Stimulated activated CD8-positive, alpha-beta memory T cell treated with anti-CD3 and anti-CD28 coated beads, Interleukin-2, amount 100 ng/mL, for 48 hours (primary cell): ENCODE measurements at places on chromosomes 13 and 19.

- no peak for DNase-seq
Observed at GRCh38 chr19:14514215-14514863, 3.9 kb downstream of the DNAJB1 start.

GRCh38 chr19:32976223-32976805, 4.3 kb downstream of the FAAP24 start:
- DNase-seq = peak; percentile 41

DNA sequence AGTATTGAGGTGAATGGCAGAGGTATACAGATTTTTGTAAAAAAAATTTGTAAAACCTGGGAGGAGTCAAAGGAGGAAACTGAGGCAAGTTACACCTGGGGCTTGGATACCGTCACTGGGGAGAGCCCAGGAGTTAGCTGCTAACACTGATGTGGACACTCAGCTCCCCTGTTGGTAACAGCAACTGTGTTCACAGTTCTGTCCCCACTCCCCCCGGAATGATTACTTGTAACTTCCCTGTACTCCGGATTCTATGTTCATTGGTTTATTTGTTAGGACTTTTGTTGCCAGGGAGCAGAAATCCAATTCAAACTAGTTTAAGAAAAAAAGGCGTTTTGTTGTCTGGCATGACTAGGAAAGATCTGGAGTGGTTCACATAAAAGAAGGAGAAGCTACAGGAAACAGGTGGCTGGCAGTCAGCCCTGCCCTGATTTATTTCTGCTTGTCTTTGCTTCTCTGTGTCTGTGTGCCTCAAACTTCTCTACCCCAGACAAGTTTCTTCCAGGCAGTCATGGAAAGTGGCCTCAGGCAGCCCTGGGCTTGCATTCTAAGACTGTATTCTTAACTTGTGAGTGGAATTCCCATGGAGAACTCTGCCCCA, 2.3 kb upstream of the GPR12 start:
- no peak for DNase-seq

DNA sequence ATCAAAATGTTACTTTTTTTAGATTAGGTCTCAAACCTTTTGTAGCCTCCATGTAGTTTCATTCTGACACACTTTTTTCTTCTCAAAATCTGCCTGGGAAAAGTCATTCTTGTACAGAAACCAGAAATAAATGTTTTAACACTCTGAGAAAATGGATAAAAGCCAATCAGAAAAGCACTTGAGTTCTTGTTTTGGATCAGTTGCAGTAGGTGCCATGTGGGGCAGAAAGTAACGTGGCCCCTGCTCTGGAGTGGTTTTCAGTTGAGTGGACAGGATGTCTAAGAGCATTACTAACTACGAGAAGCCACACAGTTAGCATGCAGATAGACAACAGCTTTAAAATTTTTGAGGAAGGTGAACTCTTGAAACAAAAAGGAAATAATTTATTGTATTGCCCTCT, 19.1 kb downstream of the GPR183 start:
- DNase-seq = peak; percentile 46

DNA sequence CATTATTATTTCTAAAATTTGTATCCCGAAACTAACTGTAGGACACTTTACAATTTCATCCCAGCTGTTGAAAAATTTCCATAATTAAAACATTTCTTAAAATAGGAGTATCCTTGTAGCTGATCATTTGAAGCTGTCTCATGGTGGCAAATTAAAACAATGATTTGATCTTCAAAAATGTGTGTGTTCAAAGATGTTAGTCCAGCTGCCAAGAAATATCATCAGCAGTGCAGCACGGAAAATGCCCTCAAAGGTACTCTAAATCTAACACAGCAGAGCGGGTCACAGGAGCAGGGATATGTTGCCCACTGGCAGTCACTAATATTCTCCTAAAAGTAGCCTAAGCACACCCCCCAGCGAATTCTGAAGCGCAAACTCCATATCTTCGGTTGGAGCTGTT, 31.0 kb downstream of the KLF12 start:
- no peak for DNase-seq

GRCh38 chr19:45670670-45671453, 2.8 kb downstream of the GIPR start:
- DNase-seq = peak; percentile 59

- no peak for DNase-seq
Observed at GRCh38 chr13:113427562-113428468, 25.5 kb downstream of the ADPRHL1 start.

DNA sequence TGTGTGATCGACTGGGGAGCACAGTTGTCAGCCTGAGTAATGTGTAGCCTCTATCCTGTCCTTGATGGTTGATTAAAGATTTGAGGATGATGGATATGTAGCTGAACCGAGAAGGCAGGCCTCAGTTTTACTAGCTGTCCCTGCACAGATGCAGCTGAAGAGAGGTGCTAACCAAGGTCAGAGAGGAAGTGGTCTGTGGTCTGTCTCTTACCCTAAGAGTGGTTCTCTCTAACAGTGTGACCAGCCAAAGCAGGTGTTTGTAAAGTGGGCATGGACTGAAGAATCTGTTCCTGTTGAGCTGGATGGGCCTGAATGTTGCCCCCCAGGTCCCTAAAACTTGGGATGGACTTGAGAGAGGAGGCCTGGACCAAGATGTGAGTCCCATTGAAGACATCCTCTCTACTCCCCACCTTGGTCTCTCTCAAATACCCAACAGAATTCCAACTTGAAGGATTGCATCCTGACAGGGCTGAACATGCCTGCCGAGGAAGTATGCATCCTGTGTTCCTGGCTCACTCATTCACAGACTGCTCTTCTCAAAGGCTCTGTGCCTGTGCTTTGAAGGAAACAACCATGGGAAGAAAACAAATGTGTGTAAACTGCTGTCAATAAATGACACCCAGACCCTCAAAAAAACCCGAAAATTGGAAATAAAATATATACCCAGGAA, 223.8 kb downstream of the MAB21L1 start:
- DNase-seq = no peak

DNA sequence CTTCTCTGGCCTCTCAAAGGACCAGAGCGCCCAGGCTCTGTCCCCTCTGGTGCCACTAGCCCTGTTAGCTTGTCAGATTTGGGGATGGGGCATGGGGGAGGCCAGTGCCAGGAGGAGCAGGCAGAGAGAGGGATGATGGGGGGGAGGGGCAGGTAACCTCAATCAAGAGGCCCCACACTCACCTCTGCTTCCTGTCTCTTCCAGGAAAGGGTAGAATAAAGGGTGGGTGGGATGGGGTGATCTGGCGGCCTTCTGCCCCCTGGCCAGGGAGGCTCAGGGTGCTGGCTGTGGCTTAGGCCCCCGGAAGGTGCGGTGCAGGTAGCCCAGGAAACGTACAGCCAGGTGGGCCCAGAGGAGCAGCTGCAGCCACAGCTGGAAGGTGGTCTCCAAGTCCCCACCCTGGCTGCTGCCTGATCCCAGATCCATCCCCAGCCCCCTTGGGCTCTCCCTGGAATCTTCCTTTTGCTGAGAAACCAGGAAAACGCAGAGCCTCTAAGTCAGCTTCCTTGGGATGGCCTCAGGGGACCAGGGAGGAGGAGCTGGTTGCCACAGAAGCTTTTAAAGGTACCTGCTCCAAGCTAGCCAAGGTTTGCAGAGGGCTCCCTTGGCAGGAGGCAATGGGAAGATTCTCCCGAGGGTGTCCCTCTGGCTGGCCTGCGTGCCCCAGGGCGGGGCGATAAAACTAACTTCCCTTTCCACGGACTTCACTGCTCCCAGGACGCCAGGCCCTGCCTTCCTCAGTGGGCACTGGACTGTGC, 5.3 kb downstream of the PRKACA start:
- DNase-seq = no peak

GRCh38 chr13:104014803-104015645, 948.8 kb upstream of the SLC10A2 start:
- DNase-seq = no peak

GRCh38 chr19:18675779-18676178, 7.7 kb upstream of the CRTC1 start:
- DNase-seq = no peak

DNA sequence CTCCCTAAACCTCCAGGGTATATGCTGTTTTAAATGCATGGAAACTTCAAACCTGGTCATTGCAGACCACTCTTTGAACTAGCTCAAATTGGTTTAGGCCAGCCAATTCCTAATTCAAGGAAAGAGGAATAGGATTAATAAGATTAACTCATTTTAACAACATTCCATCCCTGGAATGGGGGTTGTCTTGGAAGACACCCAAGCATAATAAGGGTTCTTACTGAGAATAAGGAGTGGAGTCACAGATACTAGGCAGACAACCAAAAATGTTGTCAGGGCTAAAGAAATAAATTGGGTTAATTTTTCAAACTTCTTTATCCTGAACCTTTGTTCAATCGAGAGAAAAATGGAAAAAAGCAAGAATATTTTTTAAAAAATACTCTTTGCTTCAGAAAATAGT, 186.2 kb downstream of the PCDH9 start:
- DNase-seq = no peak

GRCh38 chr13:60679928-60680694, 283.1 kb downstream of the TDRD3 start:
- no peak for DNase-seq

GRCh38 chr19:40191836-40192646, 815 bp downstream of the MAP3K10 start:
- DNase-seq = peak; percentile 11

GRCh38 chr19:33463199-33463598, 58.4 kb downstream of the PEPD start:
- DNase-seq = no peak

- no peak for DNase-seq
Observed at GRCh38 chr13:100563779-100564178, 24.8 kb downstream of the GGACT start.

DNA sequence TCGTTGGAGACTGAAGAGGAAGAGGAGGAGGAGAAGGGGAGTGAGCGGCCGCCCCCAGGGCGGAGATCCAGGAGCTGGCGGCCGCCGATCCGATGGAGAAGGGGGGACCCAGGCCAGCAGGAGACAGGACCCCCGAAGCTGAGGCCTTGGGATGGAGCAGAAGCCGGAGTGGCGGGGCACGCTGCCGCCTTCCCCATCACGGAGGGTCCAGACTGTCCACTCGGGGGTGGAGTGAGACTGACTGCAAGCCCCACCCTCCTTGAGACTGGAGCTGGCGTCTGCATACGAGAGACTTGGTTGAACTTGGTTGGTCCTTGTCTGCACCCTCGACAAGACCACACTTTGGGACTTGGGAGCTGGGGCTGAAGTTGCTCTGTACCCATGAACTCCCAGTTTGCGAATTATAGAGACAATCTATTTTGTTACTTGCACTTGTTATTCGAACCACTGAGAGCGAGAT, 1.8 kb downstream of the GADD45B start:
- DNase-seq = no peak

GRCh38 chr19:32067685-32068084, 277.7 kb upstream of the ZNF507 start:
- no peak for DNase-seq

DNA sequence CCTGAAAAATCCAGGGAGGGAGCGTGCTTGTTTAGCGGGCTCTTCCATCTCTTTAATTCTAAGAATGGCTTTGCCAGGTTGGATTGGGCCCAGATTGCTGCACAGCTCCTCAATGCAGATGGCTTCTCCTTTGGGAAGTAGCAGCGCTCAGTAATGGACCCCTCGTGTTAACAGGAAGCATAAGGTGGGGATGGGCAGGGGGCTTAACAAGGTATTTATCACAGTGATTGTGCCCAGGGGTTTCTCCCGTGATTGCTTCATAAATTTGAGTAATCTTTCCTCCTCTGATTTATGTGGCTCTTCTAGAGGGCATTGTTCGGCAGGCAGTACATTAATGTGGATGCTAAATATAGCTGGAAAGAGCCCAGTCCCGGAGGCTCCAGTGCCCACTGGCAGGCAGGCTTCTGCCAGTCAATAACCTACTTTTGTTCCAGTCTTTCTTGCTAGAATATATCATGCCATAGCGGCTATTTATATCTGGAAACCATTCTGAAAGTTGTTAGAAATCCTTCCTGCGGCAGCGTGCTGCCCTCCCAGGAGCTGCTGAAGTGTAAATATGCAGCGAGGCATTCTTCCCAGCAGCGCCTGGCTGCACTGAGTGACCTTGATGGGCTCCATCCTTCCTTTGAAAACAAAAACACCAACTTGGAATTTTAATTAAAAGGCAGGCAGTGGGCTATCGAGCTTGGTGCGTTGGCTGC, 65.0 kb downstream of the FGF9 start:
- DNase-seq = no peak

DNA sequence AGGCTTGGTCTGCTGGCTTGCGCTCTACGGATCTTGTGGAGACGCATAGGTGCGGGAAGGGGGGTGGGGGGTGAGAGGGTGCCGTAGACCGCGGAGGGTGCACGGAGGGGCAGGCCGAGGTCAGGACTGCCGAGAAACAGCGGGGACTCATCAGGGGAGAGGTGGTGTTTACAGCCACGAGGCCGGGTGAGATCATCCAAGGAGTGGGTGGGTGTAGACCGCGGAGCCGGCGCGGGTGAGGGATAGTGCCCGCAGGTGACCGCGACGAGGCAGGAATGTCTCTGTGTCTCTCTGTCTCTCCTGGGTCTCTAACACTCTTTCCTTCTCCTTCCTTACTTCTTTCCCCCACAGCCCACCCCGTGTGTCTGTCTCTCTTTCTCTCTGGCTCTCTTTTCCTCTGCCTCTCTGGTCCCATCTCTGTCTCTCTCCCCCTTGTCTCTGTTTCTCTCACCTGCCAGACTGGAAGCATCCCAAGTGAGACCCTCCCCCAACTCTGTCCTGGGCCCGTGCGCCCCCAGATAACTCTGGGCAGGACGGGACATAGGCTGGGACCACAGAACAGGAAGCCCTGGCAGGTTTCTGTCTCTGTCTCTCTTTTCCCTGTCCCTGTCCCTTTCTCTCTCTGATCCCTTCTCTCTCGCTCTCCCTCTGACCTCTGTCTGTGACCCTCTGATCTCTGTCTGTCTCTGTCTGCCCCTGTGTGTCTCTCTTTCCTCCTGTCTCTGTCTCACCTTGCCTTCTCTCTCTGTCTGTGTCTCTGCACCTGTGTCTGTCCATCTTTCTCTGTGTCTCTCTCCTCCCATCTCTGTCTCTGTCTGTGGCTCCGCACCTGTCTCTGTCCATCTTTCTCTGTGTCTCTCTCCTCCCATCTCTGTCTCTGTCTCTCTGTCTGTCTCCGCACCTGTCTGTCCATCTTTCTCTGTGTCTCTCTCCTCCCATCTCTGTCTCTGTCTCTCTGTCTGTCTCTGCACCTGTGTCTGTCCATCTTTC, 1.8 kb upstream of the KLK4 start:
- peak; percentile 16 for DNase-seq

DNA sequence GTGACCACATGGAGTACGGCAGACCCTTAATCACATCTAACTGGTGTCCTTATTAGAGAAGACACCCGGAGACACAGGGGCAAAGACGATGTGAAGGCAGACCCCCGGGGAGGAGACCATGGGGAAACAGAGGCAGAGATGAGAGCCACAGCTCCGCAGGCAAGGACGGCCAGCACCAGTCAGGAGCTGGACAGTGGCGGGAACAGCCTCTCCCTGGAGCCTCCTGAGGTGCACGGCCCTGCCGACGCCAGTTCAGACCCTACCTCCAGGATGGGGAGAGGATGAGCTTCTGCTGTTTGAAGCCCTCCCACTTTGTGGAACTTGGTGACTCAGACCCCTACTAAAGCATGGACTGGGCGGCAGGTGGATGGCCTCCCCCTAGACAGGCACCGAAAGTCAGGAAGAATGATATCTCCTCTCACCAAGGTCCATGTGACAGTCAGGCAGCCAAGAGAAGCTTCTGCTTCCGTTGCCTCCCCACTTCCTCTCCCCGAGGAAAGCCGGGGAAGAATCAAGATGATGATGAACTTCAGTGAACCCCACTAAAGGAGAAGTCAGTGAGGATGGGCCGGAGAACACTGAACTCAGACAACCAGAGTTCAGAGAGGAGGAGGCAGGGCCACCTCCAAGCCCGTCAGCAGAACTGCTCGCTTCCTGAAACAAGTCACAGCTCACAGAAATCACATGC, 25.4 kb downstream of the RAB20 start:
- DNase-seq = no peak

GRCh38 chr19:29273000-29273640, 60.2 kb upstream of the UQCRFS1 start:
- DNase-seq = no peak
